ENCODE measurements at places on chromosomes 7 and 10.

DNA sequence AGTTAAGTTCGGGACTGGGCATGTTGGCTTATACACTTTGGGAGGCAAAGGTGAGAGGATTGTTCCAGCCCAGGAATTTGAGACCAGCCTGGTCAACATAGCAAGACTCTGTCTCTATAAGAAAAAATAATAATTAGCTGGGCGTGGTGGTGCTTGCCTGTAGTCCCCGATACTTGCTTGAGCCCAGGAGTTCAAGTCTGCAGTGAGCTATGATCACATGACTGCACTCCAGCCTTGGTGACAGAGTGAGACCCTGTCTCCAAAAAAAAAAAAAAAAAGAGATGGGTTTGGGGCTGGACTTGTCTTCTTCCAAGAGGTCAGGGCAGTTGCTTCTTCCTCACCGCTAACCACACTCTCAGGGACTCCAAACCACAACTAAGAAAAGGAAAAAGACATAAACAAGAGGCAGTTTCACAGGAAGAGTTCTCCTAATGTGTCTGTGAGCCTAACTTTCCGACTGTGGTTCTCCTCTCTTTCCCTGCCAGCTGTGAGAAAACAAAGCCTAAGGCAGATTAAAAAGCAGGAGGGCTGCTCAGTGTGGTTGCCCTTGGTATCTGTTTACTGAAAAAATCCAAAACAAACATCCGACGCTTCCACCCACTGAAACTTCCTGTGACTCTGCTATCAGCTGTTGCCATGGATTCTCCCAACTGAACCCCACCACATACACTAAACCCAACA, 2.4 kb upstream of the SERPINE1 start:
- peak; percentile 94 for DNase-seq

GRCh38 chr7:154640917-154641316, 362.0 kb downstream of the PAXIP1 start:
- no peak for DNase-seq

GRCh38 chr7:4245135-4245865, 436.8 kb upstream of the FOXK1 start:
- DNase-seq = no peak

- no peak for DNase-seq
These were observed 3.5 kb upstream of the ADIRF start for GRCh38 chr10:86964847-86965190.

DNA sequence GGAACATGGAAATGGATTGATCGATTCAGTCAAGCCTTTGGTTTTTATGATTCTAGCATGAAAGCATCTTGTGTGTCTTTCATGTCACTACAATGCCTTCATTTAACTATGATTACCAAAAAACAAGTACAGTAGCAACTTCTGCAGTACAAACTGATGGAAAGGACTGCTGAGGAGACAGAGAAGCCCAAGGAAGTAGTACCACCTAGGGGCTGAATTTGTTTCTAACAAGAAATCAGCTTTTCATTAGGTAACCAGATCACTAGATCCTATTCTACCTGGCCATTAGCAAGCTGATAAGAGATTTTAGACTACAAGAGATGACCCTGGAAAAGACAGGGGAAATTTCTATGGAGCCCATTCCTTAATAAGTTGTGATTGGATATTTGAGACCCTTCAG, 3.2 kb upstream of the IFIT1 start:
- peak; percentile 57 for DNase-seq

DNA sequence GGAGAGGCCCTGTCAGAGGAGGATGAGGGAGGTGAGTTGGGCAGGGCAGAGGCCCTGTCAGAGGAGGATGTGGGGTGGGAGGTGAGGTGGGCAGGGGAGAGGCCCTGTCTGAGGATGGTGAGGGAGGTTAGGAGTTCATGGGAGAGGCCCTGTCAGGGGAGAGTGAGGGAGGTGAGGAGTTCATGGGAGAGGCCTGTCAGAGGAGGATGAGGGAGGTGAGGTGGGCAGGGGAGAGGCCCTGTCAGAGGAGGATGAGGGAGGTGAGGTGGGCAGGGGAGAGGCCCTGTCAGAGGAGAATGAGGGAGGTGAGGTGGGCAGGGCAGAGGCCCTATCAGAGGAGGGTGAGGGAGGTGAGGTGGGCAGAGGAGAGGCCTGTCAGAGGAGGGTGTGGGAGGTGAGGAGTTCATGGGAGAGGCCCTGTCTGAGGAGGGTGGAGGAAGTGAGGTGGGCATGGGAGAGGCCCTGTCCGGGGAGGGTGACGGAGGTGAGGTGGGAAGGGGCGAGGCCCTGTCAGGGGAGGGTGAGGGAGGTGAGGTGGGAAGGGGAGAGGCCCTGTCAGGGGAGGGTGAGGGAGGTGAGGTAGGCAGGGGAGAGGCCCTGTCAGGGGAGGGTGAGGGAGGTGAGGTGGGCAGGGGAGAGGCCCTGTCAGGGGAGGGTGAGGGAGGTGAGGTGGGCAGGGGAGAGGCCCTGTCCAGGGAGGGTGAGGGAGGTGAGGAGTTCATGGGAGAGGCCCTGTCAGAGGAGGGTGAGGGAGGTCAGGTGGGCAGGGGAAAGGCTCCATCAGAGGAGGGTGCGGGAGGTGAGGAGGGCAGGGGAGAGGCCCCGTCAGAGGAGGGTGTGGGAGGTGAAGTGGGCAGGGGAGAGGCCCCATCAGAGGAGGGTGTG, 73.7 kb downstream of the INPP5A start:
- no peak for DNase-seq

DNA sequence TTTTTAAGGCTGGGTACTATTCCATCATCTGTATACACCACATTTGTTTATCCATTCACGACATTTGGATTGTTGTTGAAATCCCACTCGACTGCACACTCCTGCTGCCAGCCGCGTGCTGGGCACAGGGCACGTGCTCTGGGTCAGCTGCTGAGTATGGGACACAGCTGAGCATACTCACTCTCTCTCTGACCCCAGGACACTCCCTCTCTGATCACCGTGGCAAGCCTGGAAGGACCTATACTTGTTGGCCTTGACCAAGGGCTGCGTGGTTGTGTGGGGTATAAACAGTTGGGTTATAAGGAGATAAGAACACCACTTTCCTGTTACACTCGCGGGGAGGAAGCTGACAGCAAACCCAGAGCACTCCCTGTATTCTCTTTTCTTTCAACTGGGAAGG, 153.0 kb upstream of the RHEB start:
- no peak for DNase-seq

GRCh38 chr10:125707541-125708468, 11.7 kb upstream of the EDRF1 start:
- peak; percentile 54 for DNase-seq

DNA sequence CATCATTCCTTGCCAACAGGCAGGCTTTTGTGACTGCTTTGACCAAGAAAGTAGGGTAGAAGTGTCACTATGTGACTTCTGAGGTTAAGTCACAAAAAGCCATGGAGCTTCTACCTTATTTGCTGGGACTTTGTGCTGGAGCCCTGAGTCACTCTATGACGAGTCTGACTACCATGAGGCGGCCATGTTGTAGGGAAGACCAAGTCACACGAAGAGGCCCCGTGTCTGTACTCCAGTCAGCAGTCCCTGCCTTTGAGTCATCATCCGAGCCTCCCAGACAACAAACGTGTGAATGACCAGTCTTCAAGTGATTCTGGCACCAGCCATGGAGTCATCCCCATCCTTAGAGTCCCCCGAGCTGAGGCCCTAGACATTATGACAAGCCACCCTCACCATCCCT, 3.5 kb upstream of the MYL10 start:
- DNase-seq = peak; percentile 40

GRCh38 chr10:12628964-12629766, 279.8 kb downstream of the CAMK1D start:
- no peak for DNase-seq

GRCh38 chr10:28408237-28408777, 105.4 kb upstream of the MPP7 start:
- no peak for DNase-seq

DNA sequence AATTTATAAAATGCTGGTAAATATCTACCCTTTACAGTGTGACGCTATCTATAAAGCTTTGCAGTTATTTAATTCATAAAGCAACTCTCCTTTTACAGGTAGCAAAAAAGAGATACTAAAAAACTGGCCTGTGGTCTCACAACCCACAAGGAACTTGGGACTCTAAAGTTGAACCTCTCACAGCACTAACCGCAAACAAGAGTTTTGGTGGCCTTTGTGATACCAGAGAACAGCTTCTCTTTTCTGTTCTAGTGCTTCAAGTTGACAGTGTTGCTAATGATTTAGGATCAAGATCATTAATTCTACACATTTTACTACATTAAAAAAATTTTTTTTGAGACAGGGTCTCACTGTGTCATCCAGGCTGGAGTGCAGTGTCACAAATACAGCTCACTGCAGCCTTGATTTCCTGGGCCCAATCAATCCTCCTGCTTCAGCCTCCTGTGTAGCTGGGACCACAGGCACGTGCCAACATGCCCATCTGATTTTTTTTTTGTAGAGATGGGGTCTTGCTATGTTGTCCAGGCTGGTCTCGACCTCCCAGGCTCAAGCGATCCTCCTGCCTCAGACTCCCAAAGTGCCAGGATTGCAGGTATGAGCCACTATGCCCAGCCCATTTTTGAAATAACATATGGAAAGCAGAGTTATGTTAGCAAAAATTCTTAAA, 56.0 kb upstream of the ST8SIA6 start:
- DNase-seq = no peak

GRCh38 chr7:34187798-34188307, 282.5 kb downstream of the BMPER start:
- DNase-seq = peak; percentile 35

GRCh38 chr7:152335900-152336571, 99.8 kb downstream of the KMT2C start:
- DNase-seq = peak; percentile 9

- no peak for DNase-seq
These were observed 189.9 kb downstream of the HERPUD2 start for GRCh38 chr7:35505066-35505465.

DNA sequence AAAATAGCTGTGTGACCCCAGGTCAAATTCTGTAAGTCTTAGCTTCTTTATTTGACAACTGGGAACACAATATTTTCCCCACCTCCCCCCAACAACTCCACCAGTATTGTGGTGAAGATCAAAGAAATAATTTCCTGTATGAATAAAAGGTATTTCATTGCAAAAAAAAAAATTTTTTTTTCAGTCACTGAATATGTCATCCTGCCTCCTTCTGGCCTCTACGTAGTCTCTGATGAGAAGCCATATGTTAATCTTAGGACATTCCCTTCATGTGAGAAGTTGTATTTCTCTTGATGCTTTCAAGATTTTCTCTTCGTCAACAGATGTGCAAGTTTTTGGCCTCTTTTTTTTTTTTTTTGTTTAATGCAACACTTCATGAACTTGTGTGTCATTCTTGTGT, 33.0 kb downstream of the ZNF33A start:
- no peak for DNase-seq

GRCh38 chr10:131810805-131811629, 89.8 kb upstream of the PPP2R2D start:
- DNase-seq = no peak

DNA sequence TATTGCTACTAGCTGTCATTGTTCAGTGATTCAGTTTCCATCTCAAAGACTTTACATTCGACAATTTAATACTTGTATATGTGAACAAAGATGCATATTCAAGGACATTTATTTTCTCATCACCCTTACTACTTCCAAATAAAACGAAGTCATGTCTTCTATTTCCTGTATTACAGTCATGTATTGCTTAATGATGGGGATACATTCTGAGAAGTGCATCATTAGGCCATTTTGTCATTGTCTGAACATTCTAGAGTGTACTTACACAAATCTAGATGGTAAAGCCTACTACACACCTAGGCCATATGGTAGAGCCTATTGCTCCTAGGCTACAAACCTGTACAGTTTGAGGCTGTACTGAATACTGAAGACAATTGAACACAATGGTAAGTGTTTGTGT, 6.5 kb downstream of the C10orf95 start:
- no peak for DNase-seq

DNA sequence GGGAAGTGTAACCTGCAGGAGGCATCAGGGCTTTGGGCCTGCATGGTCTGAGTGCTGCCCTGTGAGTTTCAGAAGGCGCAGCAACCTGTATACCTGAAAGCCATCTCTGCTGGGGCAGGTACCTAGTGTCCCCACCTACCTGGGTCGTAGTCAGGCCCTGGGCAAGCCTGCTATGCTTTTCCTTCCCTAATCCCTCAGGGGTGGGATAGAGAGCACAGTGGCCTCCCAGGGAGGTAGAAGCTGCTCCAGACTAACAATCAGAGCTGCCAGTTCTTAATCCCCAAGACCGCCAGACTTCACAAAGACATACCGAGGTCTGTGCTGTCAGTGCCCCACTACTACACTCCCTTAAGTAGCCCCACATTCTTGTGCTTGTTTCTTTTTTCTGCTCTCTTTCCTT, 52.0 kb downstream of the PTEN start:
- no peak for DNase-seq

DNA sequence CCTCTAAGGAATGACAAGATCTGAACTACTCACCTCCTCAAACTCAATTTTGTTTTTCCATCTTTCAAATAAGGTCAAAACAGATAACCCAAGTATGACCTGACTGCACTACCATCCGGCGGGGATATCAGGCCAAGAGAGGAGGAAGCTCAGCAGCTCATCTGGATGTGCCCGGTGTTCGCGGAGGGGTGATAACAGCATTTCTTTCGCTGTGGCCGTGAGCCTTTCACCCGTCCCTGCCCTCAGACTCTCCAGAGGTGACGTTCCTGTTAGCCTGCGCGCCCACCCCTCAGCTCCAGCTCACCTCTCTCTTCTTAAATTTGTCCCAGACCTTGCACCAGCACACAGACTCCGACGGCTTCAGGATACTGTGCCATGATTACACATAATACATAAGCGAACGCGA, 526 bp downstream of the ZNF248 start:
- no peak for DNase-seq

DNA sequence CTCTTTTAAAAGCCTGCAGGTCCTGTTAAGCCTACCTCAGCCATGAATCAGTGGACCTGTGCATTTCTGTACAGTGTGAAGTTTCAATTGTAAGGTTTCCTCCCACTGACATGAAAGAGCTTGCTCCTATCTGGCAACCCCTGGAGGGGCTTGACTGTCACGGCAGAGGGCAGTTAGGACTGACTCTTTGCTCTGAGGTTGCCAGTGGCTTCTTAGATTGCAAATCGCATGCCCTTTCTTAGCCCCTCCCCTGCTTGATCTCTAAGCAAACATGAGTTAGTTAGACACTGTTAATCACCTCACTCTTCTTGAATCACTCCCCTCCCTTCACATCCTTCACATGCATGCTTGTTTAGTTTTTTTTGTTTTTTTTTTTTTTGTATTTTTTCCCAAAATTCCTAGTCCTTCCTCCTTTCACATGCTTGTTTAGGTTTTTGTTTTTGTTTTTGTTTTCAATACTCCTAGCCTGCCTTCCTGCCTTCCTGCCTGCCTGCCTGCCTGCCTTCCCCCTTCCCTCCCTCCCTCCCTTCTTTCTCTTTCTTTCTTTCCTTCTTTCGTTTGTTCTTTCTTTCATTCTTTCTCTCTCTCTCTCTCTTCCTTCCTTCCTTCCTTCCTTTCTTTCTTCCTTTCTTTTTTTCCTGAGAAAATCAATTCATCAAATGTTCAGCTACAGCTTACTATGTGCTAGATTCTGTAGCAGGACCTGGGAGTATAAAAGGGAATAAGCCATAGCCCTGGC, 6.0 kb upstream of the HIPK2 start:
- DNase-seq = no peak

- DNase-seq = no peak
These were observed 811.5 kb downstream of the LRMDA start for GRCh38 chr10:76242956-76243355.

GRCh38 chr10:878333-878759, 53.2 kb downstream of the LARP4B start:
- peak; percentile 71 for DNase-seq

Data from GM23248 (cell line).